ENCODE measurements at places on chromosomes 2 and 18.
A peak's percentile ranks its signal among the peaks of the same experiment; 100 is the strongest.

DNA sequence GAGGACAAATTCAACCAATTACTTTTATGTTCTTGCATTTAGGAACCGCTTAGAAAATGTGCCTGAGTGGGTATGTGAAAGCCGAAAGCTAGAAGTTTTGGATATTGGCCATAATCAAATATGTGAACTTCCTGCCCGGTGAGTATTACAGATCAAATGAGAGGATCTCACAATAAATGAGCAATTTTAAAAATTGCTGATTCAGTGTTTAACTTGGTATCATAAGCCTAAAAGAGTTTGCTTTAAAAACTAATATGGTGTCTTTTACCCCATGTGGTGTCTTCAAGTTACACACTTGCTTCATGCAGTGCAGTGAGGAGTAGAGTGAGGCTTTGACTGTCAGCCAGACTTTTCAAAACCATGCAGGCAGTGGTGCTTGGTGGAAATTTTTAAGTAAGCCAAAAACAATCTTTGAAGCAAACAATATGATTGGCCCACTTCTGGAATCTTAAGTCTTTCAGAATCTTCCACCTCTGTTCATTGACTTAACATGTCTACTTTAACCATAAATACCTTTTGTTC, 199.6 kb downstream of the PHLPP1 start:
- DNase-seq, result no peak

- DNase-seq, result peak; percentile 14
Measured at GRCh38 chr2:143284087-143284675, 155.0 kb downstream of the ARHGAP15 start.

GRCh38 chr2:134919341-134920210, 954 bp downstream of the CCNT2 start:
- peak; percentile 30 for DNase-seq

- DNase-seq, result peak; percentile 27
Measured at GRCh38 chr18:35042389-35043071, 1.3 kb downstream of the MAPRE2 start.

GRCh38 chr2:181655519-181655918, 1.4 kb downstream of the CERKL start:
- no peak for DNase-seq

DNA sequence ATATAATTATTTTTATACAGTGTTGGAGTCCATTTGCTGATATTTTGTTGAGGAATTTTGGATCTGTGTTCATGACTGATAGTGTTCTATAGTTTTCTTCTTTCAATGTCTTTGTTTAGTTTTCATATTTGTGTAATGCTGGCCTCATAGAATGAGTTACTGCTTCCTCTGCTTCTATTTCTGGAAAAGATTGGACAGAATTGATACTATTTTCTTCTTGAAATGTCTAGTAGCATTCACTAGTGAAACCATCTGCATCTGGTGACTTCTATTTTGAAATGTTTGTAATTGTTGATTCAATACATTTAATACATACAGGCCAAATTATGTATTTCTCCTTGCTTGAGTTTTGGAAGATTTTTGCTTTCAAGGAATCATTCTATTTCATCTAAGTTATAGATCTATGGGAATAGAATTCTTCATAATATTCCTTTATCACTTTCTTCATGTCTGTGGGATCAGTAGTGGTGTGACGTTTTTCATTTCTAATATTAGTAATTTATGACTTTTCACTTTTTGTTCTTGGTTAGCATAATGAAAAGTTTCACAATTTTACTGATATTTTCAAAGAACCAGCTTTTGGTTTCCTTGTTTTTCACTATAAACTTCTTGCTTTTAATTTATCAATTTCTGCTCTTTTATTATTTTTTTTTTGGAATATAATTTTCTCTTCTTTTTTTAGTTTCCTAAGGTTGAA, 509.9 kb upstream of the VRK2 start:
- no peak for DNase-seq

- DNase-seq, result peak; percentile 81
Measured at GRCh38 chr2:68726608-68727367, 7.8 kb upstream of the ARHGAP25 start.

- DNase-seq, result peak; percentile 31
Measured at GRCh38 chr2:32715391-32715841, 87.6 kb downstream of the TTC27 start.

DNA sequence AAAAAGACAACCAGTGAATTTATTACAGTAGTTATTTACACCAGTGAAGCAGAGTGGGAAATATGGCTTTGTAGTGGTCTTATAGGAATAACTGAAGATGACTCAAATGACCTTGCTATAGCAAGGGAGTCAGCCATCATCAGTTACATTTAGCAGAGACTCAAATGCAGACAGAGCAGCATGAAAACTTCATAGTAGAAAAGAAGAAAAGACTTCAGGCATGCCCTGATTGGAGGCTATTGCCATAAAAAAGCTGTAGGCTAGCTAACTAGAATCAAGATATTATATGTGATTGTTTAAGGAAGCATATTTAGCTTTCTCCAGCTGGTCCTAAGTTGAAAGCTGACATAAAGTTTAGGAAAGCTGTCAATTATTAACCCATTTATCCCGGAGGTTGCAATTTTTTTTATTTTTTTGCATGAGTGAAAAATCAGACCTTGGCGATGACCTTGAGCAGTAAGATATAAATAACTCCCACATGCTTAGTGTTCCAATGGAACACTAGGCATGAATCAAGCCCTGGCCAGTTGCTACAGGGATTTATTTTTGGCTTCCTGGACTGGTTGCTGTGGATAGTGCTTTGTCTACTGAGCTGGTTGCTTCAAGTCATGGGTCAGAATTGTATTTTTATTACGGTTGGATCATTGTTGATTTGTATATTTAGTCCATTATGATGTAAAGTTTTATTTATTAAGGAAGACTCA, 675.6 kb upstream of the VRK2 start:
- no peak for DNase-seq

GRCh38 chr2:232230560-232230959, 148.0 kb upstream of the ALPP start:
- DNase-seq, result peak; percentile 14

DNA sequence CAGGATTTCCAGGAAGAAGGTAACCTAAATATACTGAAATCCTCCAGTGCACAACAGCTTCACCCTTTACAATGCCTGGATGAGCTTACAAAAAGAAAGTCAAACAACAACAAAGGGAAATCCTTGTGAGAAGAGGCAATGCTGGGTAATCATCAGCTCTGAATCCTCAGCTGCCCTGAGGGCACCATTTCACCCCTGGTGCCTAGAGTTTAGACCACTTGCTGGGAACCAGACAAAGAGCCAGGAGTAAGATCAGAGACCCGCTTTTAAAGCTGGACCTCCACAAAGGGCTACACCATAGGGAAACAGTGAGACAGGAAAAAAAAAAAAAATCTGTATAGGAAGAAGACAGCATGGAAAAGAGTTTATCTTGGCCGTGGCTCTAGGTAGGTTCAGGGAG, 97.0 kb downstream of the FOXI3 start:
- no peak for DNase-seq

DNA sequence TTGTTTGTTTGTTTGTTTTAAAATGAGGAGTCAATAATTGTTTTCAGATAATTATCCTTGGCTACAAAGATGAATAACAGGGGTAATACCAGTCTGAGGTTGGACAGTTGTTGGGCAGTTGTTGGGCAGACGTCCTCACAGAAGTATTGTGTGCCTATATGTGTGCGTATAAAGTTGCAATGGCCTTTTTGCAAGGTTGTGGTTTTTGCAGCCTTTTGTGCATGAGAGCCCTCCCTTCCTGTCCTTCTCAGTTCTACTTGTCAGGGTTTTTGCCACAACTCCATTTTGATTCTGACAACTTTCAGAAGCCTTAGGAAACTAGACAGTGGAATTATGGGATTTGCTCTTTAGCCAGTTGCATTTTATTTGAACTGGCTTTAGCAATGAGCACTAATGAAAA, 6.0 kb upstream of the STK39 start:
- no peak for DNase-seq

DNA sequence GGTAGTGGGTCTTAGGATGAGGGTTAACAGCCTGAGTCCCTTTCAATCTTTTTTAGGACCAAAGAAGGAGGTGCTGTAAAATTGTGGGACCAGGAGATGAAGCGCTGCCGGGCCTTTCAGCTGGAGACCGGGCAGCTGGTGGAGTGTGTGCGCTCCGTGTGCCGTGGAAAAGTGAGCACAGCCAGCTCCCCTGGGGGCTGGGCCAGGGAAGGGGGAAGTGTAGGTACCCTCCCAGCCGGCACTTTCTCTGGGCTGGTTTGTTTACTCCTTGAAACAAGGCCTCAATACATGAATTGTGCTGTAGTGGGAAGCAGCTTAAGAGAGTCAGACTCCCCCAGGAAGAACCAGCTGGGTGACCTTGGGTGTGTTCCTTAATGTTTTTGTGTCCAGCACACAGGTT, 90.1 kb downstream of the RTN4 start:
- no peak for DNase-seq

DNA sequence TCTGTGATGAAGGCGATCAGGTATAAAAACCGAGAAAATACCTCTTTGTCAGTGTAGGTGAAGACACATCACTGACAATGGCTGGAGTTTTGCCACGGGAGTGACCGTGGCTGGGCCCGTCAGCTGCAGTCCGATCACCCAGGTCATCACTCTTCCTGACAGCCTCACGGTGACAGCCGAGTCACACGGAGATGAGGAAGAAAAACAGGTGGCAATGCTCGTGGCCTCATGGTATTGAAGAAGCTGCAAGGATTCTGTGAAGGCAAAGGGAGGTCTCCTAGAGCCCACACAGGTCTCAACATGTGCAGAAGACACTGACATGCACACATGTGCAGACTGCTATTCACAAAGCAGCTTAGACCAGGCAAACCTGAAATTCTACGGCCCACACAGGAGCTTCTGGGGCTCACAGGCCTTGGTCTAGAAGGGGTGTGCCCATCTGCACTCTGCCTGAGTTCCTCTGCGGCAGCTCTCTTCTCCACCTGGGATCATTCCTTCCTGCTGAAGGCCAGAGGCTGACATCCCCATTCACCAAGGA, 7.4 kb downstream of the COPS9 start:
- no peak for DNase-seq

GRCh38 chr2:190465060-190465459, 56.9 kb downstream of the MFSD6 start:
- DNase-seq, result no peak

GRCh38 chr2:172179045-172179701, 76.5 kb upstream of the DLX2 start:
- no peak for DNase-seq

GRCh38 chr2:62196278-62196901, 475 bp downstream of the B3GNT2 start:
- peak; percentile 61 for DNase-seq

DNA sequence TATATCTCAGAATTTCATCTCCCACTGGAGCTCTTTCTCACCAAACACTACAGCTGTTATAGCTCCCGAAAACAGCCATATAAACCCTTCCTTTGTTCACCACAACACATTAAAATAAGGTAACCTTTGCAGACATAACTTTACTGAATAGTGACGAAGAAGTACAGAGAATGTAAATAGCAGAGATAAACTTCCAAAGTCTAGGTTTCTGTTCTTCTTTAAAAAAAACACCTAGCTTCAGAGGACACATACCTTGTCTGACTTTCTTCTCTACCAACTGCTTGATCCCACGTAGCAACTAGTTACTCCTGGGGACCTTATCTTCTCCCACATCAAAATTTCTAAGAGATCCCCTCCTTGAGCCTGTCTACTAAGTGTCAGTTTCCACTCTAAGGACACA, 32.3 kb downstream of the ATL2 start:
- no peak for DNase-seq

DNA sequence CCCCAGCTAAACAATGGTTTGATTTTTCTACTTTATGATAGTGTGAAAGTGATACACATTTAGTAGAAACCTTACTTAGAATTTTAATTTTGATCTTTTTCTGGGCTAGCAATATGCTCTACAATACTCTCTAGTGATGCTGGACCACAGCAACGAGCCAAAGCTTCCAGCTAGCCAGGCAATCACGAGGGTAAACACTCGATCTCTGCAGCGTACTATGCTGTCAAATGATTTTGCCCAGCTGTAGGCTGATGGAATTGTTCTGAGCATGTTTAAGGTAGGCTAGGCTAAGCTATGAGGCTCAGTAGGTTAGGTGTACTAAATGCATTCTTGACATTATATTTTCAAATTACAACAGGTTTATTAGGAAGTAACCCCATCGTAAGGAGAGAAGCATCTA, 207.5 kb downstream of the LRRTM4 start:
- no peak for DNase-seq

GRCh38 chr2:149737896-149738295, 150.3 kb upstream of the MMADHC start:
- DNase-seq, result no peak

DNA sequence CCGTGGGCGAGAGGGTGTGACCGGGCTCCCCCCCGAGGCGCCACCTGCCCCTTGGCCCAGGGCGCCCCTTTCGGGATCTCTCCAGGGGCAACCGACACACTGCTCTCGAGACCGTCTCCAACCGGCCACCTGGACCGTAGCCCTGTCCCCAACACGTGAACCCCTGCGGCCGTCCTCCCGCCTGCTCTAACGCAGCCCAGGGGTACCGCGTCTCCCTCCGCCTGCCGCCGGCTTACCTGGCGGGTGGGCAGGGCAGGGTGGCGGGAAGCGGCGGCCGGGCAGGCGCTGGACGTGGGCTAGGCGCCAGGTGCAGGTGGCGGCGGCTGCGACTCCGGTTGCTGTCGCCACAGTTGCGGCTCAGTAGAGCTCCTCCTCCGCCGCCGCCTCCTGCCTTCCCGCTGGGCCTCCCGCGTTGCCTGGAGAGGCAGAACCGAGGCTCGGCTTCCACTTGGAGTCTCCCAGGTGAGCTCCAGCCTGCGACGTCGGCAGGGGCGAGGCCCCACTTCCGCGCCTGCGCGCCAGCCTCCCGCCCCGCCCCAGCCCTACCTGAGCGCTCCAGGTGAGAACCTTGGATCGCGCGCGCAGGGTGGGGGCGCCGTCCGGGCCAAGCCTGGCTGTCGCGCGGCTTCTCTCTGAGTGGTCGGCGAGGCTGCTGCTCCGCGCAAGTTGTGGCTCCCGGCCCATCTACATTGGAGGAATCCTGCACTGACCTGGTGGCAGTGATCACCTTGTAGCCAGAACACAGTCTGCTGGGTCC, at the start of gene GALNT3:
Gene GALNT3 (minus strand): TSS at position 469 of the 757 bp plus-strand sequence. CDS start 23,547 bp downstream, outside the sequence.
- peak; percentile 43 for DNase-seq

- no peak for DNase-seq
Measured at GRCh38 chr2:174662859-174663258, 65.3 kb upstream of the WIPF1 start.

DNA sequence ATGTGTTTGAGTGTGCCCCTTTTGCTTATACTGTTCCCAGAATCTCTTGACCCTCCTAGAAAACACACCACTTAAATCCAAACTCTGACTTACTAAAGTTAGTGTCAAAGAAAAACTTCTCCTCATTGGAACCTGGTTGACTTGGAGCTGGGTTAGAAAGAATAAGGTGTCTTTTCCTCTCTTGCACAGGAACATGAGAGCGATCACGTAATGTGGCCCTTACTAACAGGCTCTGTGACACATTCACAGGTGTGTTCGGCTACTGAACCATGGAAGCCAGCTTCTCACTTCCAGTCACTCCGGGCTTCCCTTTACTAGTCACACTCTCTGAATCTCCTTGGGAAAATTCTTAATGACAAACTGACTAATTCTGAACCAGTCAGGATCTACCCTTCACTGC, 5.4 kb upstream of the POU3F3 start:
- no peak for DNase-seq

- DNase-seq, result no peak
Measured at GRCh38 chr18:12485479-12486105, 77.9 kb downstream of the PRELID3A start.

GRCh38 chr2:112301973-112302372, 26.6 kb downstream of the ZC3H6 start:
- no peak for DNase-seq

All from germinal center (tissue), 1 donor.